Stimulated activated CD4-positive, alpha-beta T cell treated with anti-CD3 and anti-CD28 coated beads, Interleukin-1b, Interleukin-23, amount 100 ng/mL, for 48 hours (primary cell): ENCODE measurements at places on chromosomes 12 and 14.

GRCh38 chr12:22255097-22255496 lies 79.4 kb downstream of the ST8SIA1 start:
- DNase-seq, result no peak

DNA sequence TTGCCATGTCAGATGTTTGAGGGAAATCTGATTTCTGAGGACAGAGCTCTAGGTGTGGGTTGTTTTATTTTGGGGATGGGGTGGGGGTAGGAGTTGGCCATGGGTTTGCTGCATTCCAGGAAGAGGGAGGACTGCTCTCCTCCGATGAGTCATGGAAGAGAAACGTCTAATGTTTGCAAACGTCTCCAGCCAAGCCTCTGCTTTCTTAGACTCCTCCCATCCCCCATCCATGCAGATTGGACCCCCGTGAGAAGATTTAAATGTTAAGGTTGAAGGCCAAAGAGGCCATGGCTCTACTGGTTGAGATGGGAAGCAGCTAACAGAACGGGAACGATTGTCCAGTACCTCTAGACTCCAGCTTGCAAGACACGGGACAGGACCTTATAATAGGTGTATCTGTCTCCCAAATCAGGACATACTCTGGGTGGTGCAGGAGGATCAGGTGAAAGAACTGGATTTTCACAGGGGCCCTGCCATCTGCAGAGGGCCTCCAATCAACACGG lies 11.4 kb upstream of the ATP2A2 start:
- DNase-seq, result no peak

DNA sequence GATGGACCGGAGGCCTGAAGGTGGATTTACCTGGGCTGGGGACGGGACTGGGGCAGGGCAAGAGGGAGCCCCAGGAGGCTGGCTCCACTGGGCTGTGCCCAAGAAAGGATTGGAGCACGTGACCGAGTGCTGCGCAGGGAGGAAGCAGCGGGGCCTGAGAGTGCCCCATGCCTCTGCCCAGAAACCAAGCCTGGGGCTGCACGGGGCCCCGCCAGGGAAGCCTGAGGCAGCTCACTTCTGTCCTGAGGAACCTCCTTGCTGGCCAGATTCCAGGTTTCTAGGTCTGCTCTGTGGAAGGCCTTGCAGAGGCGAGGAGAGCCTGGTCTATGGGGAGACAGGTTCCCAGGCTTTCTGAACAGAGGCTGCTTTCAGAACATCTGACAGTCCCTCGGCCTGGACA lies 10.4 kb downstream of the NGB start:
- DNase-seq, result no peak

DNA sequence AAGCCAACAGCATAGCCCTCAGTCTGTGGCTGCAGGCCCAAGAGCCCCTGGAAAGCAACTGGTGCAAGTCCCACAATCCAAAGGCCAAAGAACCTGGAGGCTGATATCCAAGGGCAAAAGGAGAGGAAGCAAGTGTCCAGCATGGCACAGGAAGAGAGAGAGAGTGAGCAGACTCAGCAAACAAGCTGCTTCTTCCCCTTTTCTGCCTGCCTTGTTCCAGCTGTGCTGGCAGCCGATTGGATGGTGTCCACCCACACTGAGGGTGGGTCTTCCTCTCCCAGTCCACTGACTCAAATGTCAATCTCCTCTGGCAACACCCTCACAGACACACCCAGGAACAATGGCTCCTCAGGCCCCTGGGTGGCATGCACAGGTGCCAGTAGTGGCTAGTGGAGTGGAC lies 33.5 kb downstream of the SMCO2 start:
- no peak for DNase-seq

- no peak for DNase-seq
These were observed 17.9 kb downstream of the RECQL start for GRCh38 chr12:21483531-21483930.

- DNase-seq, result peak; percentile 72
These were observed 20.4 kb downstream of the NINJ2 start for GRCh38 chr12:642633-643474.

DNA sequence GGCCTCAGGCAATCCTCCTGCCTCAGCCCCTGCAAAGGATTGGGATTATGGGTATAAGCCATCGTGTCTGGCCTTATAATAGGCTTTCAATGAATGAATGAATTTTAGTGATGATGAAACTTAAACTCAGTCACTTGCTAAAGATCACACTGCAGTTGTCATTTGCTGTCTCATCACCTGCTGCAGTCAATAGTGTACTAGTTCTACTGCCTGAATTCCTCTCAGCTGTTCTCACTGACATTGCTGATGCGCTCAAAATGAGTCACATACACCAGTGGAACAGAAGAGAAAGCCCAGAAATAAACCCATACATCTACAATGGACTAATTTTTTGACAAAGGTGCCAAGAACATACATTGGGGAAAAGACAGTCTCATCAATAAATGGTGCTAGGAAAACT lies 5.6 kb upstream of the SYNJ2BP start:
- DNase-seq, result no peak

GRCh38 chr12:4434706-4435425 lies 10.7 kb downstream of the FGF6 start:
- DNase-seq, result no peak

DNA sequence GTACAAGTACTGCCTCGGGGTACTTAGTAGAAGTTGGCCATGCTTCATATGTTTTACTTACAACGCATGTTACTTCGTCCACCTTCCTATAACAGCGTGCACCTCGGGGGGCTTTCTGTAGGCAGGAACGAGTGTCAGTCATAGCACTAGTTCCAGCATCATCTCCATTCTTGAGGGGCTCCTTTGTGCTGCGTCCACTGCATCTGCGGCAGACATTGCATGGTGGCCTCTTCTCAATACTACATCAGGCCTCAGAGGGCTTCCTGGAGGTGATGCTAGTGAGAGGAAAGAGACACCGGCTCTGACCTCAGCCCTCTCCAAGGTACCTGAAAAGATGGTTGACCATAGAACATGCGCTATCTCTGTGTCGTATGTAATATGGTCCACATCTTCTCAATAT lies 121.2 kb upstream of the RTL1 start:
- DNase-seq, result no peak

- DNase-seq, result no peak
These were observed 54.2 kb downstream of the CKAP4 start for GRCh38 chr12:106193394-106194215.

DNA sequence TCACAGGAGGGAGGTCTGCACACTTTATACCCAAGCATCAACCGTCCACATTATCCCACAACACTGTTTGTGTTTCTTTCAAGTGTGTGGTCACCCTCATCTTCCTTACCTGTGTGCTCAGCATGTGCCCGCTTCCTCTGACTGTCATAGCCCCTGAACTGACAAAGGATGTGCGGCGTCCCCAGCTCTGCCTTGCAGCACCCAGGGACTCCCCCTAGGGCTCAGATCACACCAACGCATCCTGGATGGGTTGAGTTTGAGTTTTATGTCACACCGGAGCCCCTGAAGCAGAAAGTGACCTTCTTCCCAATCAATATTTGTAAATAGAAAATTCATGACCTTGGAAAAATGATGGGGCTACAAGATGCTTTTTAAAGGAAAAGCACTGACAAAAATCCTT lies 770.7 kb upstream of the TMEM132C start:
- no peak for DNase-seq

- no peak for DNase-seq
These were observed 69.7 kb downstream of the TSPAN11 start for GRCh38 chr12:30996255-30996654.

DNA sequence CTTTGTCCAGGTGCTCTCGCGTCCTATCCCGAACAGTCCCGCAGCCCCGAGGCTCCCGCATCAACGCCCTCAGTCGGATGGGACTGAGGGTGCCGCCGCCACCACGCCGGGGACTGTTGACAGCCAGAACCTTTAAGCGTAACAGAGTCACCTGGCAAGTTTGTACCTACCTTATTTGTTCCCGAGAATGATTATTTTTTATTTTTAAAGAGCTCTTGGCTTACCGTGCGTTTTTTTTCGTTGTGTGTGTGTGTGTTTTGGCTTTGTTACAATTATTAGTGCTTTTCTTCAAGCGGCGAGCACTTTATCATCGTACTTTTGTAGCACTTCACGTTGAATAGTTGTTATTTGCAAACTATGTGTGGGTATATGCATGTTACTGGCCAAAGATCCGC lies 463 bp downstream of the COA8 start:
- no peak for DNase-seq

DNA sequence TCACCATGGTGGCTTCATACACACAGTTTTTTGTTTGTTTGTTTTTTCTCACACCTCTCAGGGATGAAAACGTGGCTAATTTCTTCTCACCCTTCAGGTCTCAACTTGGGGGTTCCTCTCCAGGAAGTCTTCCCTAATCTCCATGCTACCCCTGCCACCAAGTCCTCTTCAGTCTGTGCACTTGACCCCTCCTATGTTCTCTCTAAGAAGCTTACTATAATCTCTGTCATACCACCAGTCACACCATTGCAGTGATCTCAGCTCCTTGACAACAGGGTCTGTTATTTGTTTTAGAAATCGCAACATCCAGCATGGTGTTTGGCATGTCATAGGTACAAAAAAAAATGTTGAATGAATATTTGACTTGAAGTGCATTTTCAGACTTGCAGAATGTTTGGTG lies 83.4 kb downstream of the PRORP start:
- no peak for DNase-seq

DNA sequence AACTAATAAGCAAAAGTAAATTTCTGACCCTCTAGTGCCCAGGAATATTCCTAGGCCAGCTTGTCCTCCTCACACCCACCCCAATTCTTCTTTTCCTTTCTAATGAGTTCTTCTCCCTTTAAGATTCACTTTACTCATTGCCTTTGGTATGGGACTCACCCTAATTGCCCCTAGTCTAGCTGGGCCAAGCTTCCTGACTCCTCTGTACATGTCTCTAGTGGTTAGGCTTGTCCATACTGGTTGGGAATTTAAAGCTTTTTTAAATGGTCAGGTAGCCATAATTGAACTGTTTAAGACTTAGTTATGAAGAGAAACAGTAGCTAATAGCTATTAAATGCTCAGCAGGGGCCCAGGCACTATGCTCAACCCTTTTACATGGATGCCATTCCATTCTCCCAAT lies 248.2 kb downstream of the C12orf42 start:
- DNase-seq, result no peak

- no peak for DNase-seq
These were observed 57.6 kb upstream of the MON2 start for GRCh38 chr12:62409068-62409467.

GRCh38 chr12:2302711-2303580 lies 250.2 kb downstream of the CACNA1C start:
- DNase-seq, result no peak

DNA sequence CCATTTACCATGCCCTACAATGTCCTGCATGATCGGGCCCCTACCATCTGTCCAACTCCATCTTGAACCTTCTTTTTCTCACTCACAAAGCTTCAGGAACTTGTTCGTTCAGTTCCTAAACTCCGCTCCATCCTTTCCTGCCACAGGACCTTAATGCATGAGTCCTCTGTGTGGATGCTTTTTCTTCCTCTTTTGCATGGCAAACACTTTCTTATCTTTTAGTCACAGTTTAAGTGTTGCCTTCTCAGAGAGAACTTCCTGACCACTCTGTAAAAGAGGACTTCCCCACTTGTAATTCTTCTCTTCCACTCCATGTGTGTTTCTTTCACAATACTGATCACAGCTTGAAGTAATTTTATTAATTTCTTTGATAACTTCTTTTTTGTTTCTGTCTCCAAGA lies 54.4 kb upstream of the ETV6 start:
- DNase-seq, result no peak

DNA sequence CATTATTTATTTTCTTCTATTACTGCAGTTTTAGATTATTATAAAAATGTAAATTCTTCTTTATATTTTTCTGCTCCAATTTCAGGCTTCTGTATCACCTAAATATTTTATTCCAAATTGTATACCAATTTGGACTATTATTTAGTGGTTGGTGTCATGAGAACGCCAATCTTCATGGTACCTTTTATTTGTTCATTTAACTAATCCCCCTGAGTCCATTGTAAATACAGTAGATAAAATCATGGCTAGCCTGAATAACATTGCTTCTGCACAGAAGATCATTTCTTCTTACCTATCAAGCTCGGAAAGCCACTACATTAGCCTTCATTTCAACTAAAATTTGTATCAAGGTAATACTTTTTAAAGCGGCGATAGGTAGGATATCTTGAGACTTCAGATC lies at the start of gene OR6C75:
Gene OR6C75 (plus strand): TSS at position 301 of the 400 bp plus-strand sequence. CDS start 2,136 bp downstream, outside the sequence.
- DNase-seq, result no peak

GRCh38 chr14:70971560-70971959 lies 64.3 kb downstream of the PCNX1 start:
- DNase-seq, result no peak
